ENCODE measurements at places on chromosomes 1 and 21.
A peak's percentile ranks its signal among the peaks of the same experiment; 100 is the strongest.

DNA sequence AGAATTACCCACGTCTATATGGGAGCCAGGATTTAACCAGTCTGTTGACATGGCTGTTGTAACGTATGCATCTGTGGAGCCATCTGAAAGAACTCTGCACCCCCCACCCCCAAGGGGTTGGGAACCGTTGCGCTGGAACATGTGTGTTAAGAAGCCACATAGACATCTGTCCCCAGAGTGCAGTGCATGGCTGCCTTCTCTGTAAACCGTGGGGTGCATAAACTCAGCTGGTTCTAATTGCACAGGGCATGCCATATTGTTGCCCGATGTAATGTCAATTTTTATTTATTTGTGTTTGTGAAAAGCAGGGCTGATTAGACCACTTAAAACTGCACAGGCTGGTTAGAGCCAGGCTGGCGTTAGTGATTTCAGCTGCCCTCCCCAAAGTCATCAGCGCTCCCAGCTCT is 70.1 kb upstream of the ROR1 start:
- no peaks in the 10 kb centered on the region for H3K36me3 ChIP-seq
- peaks cover 9% of the 10 kb centered on the region for H3K4me1 ChIP-seq

GRCh38 chr21:15498455-15498854 is 231.3 kb upstream of the USP25 start:
- H3K4me1 ChIP-seq = no peaks in the 10 kb centered on the region
- H3K4me3 ChIP-seq = no peak overlapping the region

- peak; percentile 34 for DNase-seq
- H3K4me3 ChIP-seq = no peak overlapping the region
- peaks cover 64% of the 10 kb centered on the region for H3K4me1 ChIP-seq
- peaks cover 37% of the 10 kb centered on the region for H3K36me3 ChIP-seq
These were observed 5.9 kb downstream of the SELENON start for GRCh38 chr1:25805863-25806225.

DNA sequence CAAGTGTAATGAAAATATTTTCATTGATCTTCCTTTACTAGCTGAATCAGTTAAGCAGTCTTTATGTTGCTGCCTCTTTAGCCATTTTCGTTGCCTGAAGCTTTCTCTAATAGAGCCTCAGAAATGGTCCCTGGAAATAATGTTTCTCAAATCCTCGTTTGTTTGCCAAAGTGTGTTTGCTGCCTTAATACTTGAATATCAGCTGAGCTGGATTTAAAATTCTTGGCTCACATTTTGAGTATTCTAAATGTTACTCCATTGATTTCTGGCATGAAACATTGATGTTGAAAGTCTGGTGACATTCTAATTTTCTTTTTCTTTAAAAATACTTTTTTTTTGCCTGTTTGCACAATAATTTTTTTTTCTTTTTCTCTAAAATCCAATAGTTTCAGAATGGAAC is 84.6 kb upstream of the SERBP1 start:
- no peaks in the 10 kb centered on the region for H3K36me3 ChIP-seq
- H3K27me3 ChIP-seq = no peaks in the 10 kb centered on the region
- H3K4me1 ChIP-seq = no peaks in the 10 kb centered on the region
- no peak for DNase-seq

DNA sequence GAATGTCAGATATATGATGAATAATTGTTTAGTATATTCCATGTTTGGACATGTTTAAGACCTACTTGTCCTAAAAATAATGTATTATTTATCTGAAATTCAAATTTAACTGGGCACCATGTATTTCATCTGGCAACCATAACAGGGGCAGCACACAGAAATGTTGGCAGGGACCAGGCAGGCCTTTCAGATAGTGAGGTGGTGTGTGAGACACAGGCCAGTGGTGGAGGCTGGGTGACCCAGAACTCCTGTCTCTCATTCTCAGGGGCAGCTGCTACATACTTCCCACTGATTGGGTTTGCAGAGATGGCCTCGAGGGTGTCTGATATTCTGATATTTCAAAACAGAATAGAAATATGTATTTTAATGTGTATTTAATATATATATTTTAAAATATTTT is 1.3 kb upstream of the FASLG start:
- H3K36me3 ChIP-seq = no peaks in the 10 kb centered on the region
- no peak for DNase-seq
- H3K4me3 ChIP-seq = no peak overlapping the region
- no peaks in the 10 kb centered on the region for H3K27me3 ChIP-seq
- no peak overlapping the region for H3K27ac ChIP-seq
- H3K4me1 ChIP-seq = no peaks in the 10 kb centered on the region

DNA sequence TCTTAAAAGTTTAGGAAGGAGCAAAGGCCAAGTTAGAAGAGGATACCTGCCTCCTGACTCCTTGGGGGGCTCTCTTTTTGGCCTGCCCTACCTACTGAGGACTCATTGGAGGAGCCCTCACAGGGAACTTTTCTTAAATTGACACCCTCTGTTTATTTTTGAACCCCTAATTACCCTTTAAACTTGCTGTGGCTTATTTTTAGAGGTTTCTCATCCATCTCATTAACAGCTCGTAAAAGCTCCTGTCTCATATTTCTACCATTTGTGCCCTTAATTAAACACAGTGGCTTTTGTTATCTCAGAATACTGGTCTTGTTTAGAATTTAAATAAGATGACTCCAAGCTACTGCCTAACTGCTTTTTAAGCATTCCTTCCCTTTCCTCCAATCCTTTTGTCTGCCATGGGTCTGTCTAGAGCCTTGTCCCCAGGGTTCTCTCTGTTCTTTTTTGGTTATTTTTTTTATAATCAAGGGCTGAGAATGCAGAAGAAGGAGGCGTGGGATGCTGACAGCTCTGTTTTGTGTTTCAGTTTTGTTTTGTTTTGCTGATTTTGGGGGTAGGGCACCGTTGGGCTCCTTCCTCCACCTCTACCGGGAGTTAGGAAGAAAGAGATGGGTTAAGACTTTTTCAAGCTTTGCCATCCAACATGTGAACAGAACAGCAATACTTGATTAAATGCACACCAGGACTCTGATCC is 78.0 kb downstream of the SYT6 start:
- DNase-seq = no peak
- H3K36me3 ChIP-seq = no peaks in the 10 kb centered on the region
- H3K27me3 ChIP-seq = no peaks in the 10 kb centered on the region
- no peak overlapping the region for H3K27ac ChIP-seq

DNA sequence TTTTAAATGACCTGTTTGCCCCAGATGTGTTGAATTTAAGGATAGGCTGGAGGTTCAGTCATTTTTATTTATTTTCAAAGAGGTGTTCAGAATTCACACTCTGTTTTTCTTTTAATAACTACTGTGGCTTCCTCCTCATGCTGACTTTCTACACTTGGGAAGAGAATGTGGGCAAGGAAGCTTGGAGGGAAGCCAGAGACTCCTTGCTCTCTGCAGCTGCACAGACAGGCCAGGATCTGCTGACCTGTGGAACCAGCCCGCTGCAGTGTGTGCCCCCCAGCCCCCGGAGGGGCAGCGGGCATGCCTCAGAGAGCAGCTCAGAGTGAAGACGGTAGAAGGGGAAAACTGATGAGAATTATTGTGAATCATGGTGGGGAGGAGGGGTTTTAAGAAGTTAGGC is 16.9 kb downstream of the MGST3 start:
- H3K27ac ChIP-seq = no peak overlapping the region
- peaks cover 12% of the 10 kb centered on the region for H3K36me3 ChIP-seq
- DNase-seq = no peak
- H3K27me3 ChIP-seq = no peaks in the 10 kb centered on the region
- H3K4me3 ChIP-seq = no peak overlapping the region

DNA sequence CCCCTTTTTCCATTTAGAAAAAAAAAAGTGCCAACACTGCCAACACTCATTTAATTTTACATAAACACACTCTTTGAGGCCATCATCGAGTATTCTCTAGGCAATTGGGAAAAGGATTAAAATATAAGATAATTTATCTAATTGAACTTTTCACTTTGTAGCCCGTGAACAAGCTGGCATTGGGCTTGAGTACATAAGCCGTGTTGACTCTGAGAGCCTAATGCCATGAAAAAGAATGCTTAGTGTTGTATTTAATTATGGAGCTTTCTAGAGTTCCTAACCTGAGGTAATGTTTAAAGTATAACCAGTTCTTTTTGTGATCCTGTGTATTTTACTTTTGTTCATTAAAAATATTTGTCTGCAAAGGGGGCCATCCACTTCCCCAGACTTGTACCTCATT is 193.8 kb downstream of the LYPLAL1 start:
- no peak overlapping the region for H3K27ac ChIP-seq
- no peaks in the 10 kb centered on the region for H3K36me3 ChIP-seq
- no peak overlapping the region for H3K4me3 ChIP-seq

DNA sequence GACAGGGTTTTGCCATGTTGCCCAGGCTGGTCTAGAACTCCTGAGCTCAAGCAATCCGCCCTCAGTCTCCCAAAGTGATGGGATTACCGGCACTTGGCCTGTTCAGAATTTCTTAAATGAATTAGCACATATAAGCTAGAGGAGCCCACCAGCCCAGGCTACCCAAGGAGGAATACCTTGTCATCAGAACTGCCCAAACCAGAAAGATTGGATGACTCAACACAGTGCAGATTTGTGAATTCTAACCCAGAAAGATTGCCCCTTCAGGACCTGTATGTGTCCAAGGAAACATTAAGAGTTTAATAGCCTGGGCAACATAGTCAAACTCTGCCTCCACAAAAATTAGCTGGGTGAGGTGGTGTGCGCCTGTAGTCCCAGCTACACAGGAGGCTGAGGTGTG is 14.0 kb upstream of the LIN9 start:
- no peak overlapping the region for H3K27ac ChIP-seq
- H3K36me3 ChIP-seq = no peaks in the 10 kb centered on the region
- no peak for DNase-seq
- H3K4me1 ChIP-seq = no peaks in the 10 kb centered on the region
- H3K4me3 ChIP-seq = no peak overlapping the region

DNA sequence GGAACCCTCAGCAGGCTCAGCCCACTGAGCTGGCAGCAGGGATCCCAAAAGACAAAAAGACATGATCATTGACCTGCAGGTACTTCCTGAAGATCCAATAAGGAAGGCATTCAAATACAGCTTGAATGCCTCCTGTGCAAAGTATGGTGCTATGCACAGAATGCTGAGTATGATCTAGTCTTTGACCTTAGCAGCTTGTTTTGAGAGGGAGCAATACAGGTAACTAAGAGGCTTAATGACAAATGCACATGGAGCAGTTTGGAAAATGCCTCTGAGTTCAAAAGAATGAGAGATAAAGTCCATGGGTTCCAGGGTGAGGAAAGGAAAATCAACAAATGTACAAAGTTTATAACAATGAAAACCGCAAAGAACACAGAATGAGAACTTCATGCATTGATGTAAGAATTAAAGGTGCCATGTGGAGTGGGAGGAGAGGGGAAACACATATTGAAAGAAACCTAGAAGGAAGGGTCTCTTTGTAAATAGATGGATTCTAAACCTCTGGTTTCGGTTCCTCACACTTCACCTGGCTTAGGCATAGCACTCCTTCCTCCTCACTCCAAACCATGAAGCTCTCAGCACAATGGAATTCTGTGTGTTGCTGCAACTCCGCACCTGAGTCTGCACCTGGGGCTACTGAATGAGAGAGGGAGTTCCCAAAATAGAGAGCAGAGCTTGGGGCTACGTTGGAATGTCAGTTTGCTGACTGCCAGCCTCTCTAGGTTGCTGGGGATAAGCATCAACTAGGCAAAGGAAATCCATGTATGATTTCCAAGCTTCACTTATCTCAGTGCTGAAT is 77.6 kb downstream of the PLXNA2 start:
- peaks cover 72% of the 10 kb centered on the region for H3K4me1 ChIP-seq
- no peak overlapping the region for H3K4me3 ChIP-seq
- no peaks in the 10 kb centered on the region for H3K36me3 ChIP-seq
- no peak for DNase-seq
- no peaks in the 10 kb centered on the region for H3K27me3 ChIP-seq

GRCh38 chr1:33176362-33176850 is 5.4 kb downstream of the TRIM62 start:
- H3K4me1 ChIP-seq = peaks cover 11% of the 10 kb centered on the region
- H3K27me3 ChIP-seq = no peaks in the 10 kb centered on the region

DNA sequence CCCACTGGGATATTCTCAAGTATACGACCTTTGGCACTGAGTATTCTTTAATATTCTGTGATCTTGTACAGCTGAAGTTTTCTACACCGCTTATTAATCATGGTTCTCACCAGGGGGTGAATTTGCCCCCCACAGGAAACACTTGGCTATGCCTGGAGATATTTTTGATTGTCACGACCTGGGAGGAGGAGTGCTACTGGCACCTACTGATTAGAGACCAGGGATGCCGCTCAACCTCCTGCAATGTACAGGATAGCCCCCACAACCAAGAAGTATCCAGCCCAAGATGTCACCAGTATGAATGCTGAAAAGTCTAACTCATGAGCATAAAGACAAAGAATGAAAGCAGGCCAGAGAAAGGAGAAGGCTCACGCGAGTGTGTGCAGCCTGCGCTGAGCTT is 13.7 kb downstream of the REG4 start:
- no peaks in the 10 kb centered on the region for H3K4me1 ChIP-seq
- H3K27me3 ChIP-seq = no peaks in the 10 kb centered on the region
- DNase-seq = no peak
- H3K27ac ChIP-seq = no peak overlapping the region
- H3K36me3 ChIP-seq = no peaks in the 10 kb centered on the region
- no peak overlapping the region for H3K4me3 ChIP-seq

DNA sequence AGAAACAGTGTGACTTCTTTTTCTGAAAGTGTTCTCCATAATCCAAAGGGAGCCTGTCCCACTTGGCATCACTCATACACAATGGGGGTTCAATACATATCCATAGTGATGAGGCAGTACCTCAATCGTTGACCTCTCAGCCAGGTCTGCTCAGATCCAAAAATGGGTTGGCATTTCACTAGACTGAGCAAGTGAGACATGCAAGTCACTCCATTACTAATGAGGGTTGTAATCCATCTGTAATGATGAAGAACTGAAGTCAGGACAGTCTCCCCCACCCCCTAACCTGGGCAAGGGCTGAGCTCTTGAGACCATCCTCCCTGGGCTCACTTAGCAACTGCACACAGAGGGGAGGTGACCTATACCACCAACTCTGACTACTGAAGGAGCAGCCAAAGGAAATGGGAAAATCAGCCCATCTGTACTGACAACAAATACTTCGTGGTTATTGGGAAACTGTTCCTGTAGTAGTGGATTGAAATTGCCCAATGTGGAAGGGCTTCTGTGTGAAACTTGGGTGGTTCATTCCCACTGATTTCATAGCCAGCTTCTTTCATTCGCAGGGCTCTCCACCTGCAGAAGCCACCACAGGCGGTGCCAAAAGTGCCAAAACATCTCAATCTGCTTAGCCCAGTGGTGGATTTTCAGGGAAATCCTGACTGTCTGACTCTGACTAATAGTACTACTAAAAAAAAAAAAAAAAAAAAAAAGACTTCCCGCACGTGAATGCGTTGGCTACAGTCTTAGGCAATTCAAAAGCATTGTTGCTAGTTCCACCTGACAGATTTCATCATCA is 5.0 kb downstream of the NGF start:
- DNase-seq = no peak
- H3K4me1 ChIP-seq = peaks cover 24% of the 10 kb centered on the region
- no peaks in the 10 kb centered on the region for H3K36me3 ChIP-seq
- H3K27me3 ChIP-seq = no peaks in the 10 kb centered on the region
- no peak overlapping the region for H3K4me3 ChIP-seq
- peak overlapping the region; percentile 48 for H3K27ac ChIP-seq

- H3K4me1 ChIP-seq = no peaks in the 10 kb centered on the region
- no peak overlapping the region for H3K27ac ChIP-seq
- no peaks in the 10 kb centered on the region for H3K27me3 ChIP-seq
- no peak for DNase-seq
- no peak overlapping the region for H3K4me3 ChIP-seq
These were observed 222.7 kb upstream of the GJB5 start for GRCh38 chr1:34532113-34532512.

GRCh38 chr1:8477166-8477982 is 159.5 kb downstream of the SLC45A1 start:
- peaks cover 18% of the 10 kb centered on the region for H3K4me1 ChIP-seq
- no peaks in the 10 kb centered on the region for H3K36me3 ChIP-seq
- H3K27ac ChIP-seq = no peak overlapping the region
- DNase-seq = no peak

All from upper lobe of left lung (tissue), 6 donors.